Large intestine (tissue), 12 donors: ENCODE measurements at places on chromosomes 7 and 10.
A peak's percentile ranks its signal among the peaks of the same experiment; 100 is the strongest.

- no peaks in the 10 kb centered on the region for H3K4me1 ChIP-seq
- no peak overlapping the region for H3K27ac ChIP-seq
- no peak for DNase-seq
- H3K36me3 ChIP-seq: no peaks in the 10 kb centered on the region
- no peaks in the 10 kb centered on the region for H3K27me3 ChIP-seq
Measured at GRCh38 chr7:95927756-95928155, 155.4 kb downstream of the DYNC1I1 start.

DNA sequence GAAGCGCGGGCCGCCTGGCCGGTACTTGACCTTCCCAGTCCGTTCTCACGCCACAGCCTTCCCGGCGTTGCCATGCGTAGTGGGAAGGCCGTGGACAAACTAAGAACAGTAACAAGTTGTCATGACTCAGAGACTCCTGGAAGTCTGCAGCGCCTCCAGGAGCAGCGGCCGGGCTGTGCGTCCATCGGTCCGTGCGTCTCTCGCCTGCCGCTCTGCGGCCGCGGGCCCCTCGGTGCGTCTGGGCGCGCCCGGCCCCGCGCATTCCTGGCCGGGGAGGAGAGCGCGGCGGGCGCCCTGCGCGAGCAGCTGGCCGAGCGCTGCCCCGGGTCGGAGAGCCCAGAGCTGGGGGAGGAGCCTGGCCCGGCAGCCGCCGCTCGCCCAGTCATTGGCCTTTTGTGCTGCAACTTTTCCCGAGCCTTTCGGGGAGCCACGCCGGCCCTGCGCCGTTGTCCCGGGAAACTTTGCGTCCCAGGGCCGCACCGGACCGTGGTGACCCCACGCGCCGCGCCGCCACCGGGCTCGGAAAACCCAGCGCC, 123.7 kb downstream of the TACC2 start:
- DNase-seq: peak; percentile 89
- peak overlapping the region; percentile 66 for H3K4me3 ChIP-seq
- peaks cover 31% of the 10 kb centered on the region for H3K4me1 ChIP-seq
- H3K36me3 ChIP-seq: peaks cover 5% of the 10 kb centered on the region

DNA sequence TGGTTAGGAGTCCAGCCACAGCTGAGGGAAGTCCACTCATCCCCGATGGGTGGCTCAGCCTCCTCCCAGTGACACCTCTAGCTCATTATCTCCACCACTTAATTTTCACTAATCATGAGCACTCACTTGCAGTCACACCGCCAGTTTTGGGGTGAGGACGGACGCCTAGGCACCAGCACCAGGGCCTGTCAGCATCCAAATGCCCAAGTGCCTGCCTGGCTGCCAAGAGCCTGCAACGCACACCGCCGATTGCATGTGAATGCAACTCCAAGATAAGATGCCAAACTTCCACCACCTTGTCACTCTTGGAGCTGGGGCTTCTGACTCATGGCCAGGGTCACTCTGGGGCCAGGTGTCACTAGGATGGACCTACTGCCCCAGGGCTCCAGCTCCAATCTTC, 24.4 kb upstream of the SMARCD3 start:
- H3K36me3 ChIP-seq: no peaks in the 10 kb centered on the region
- H3K27me3 ChIP-seq: peaks cover 17% of the 10 kb centered on the region
- H3K4me1 ChIP-seq: peaks cover 16% of the 10 kb centered on the region
- no peak overlapping the region for H3K4me3 ChIP-seq
- H3K27ac ChIP-seq: no peak overlapping the region
- no peak for DNase-seq

DNA sequence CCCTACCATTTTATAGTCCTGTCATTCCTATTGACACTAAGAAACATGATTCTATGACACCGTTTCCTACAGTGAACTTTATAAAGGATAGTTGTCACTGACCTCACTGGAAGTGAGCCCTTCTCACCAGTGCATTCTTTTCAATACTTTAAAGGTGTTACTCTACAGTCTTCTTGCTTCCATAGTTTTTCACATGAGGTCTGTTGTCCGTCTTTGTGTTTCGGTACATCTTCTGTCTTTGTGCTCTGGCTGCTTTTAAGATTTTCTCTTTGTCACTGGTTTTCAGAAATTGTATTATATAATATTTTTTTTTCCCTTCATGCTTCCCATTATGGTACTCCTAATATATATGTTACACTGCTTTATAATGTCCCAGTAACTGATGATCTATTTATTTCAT, 174.2 kb downstream of the KIF20B start:
- H3K4me1 ChIP-seq: no peaks in the 10 kb centered on the region
- H3K4me3 ChIP-seq: no peak overlapping the region
- H3K36me3 ChIP-seq: no peaks in the 10 kb centered on the region
- H3K27ac ChIP-seq: no peak overlapping the region
- no peaks in the 10 kb centered on the region for H3K27me3 ChIP-seq
- DNase-seq: no peak
